Effector memory CD4-positive, alpha-beta T cell (primary cell): ENCODE measurements at places on chromosomes 6 and 20.

GRCh38 chr6:112680091-112680490 is 333.0 kb downstream of the RFPL4B start:
- H3K27ac ChIP-seq: no peak overlapping the region
- no peak for DNase-seq
- H3K4me3 ChIP-seq: no peak overlapping the region
- H3K4me1 ChIP-seq: no peaks in the 10 kb centered on the region
- no peaks in the 10 kb centered on the region for H3K36me3 ChIP-seq

GRCh38 chr6:137852811-137853210 is 14.2 kb upstream of the TNFAIP3 start:
- no peak overlapping the region for H3K4me3 ChIP-seq
- no peak overlapping the region for H3K27ac ChIP-seq
- H3K4me1 ChIP-seq: no peaks in the 10 kb centered on the region
- no peaks in the 10 kb centered on the region for H3K27me3 ChIP-seq

- H3K27ac ChIP-seq: no peak overlapping the region
- no peaks in the 10 kb centered on the region for H3K36me3 ChIP-seq
- H3K27me3 ChIP-seq: no peaks in the 10 kb centered on the region
- peaks cover 4% of the 10 kb centered on the region for H3K4me1 ChIP-seq
- H3K4me3 ChIP-seq: no peak overlapping the region
These were observed 1.8 kb upstream of the PEX7 start for GRCh38 chr6:136820561-136820960.

DNA sequence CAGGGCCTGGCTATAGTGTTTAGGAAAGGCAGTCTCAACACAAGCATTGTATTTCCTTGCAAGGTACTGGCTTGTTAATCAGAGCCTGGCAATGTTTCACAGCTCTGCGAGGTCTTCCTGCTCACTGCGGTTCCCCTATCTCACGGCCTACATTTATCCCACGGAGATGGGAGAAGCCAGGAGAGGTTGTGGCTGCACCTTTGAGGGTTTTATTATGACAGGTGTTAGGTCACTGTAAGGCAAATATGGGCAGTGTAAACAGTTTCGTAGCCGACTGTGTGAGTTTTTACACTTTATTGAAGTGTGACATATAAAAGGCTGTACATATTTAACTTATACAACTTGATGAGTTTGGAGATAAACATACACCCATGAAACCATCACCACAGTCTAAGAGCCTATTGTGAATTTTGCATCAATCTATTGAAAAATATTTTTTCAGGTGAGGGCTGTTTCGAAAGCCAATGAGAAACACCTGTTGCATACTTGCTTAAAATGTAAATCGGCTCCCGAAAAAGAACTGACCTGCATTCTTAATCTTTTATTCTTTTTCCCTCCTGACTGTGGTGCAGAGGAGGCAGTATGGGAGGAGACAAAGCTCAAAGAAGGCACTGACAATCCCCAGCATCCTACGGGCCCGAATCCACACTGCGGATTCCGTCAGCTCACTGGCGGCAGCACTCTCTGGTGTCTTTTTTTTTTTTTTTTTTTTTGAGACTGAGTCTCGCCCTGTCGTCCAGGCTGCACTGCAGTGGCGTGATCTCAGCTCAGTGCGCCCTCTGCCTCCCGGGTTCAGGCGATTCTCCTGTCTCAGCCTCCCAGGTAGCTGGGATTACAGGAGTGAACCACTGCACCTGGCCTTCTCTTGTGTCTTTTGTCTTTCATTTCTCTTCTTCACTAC is 7.5 kb upstream of the RBM38 start:
- H3K27me3 ChIP-seq: no peaks in the 10 kb centered on the region
- no peak overlapping the region for H3K27ac ChIP-seq
- no peak for DNase-seq
- no peak overlapping the region for H3K4me3 ChIP-seq
- H3K4me1 ChIP-seq: peaks cover 5% of the 10 kb centered on the region
- peaks cover 7% of the 10 kb centered on the region for H3K36me3 ChIP-seq

- H3K36me3 ChIP-seq: no peaks in the 10 kb centered on the region
- no peak for DNase-seq
- no peak overlapping the region for H3K27ac ChIP-seq
- H3K27me3 ChIP-seq: no peaks in the 10 kb centered on the region
- H3K4me1 ChIP-seq: no peaks in the 10 kb centered on the region
- no peak overlapping the region for H3K4me3 ChIP-seq
These were observed 343.9 kb downstream of the ZFAND3 start for GRCh38 chr6:38163186-38164130.
